Activated gamma-delta T cell treated with anti-CD3 and anti-CD28 coated beads, Interleukin-2, amount 50 U/mL, for 16 hours (primary cell): ENCODE measurements at places on chromosomes 1 and 21.

GRCh38 chr1:198986036-198986435 is 347.2 kb downstream of the PTPRC start:
- DNase-seq = no peak

DNA sequence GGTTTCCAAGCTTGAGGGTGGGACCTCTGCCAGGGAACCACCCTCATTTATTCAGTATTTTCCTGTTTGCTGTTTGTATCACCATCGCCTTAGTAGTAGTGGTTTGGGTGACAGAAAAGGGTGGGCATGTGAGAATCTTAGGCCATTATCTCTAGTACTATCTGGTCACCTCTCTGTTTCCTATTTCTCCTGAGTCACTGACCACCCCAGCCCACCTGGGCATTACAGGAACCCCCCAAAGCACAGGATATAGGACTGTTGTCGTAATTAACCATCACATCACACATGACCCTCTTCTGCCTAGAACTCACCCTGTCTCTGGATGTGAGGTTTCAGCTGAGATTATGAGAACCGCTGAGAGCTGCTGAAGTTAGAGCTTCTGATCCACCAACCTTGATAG is 60.4 kb downstream of the IL23R start:
- DNase-seq = peak; percentile 5

DNA sequence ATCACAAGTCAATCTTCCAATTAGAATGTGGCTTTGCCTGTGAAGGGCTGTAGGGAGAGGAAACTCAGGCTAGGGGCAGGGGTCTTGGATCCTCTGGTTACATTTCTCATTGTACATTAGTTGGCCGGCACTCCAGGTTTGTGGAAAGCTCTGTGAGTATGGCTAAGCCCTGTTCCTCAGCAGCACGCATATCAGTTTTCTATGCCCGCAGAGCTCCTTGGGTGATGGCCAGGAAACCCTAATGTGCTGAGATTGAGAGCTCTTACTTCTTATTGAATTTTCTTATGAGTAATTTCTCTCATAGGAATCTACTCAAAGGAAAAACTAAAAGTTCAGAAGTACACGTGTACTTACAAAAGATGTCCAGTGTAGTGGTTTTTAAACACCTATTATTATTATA is 30.7 kb upstream of the STMN1 start:
- no peak for DNase-seq

DNA sequence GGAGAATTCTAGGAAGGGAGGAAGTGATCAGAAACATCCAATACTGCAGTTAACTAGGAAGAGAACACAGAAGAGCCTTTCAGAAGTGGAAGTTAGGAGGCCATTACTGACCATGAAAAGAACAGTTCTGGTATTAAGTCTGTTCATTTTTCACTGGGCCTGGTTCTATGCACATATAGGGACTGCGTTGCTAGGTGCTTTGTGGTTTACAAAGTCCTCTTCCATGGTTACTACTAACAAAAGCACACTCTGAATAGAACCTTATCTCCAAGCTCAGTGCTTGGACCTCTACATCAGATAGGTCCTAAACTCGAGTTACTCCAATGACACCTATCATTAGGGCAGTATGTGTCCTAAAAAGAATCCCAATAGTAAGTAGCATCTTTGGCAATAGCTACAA is 75.4 kb downstream of the RPAP2 start:
- no peak for DNase-seq

DNA sequence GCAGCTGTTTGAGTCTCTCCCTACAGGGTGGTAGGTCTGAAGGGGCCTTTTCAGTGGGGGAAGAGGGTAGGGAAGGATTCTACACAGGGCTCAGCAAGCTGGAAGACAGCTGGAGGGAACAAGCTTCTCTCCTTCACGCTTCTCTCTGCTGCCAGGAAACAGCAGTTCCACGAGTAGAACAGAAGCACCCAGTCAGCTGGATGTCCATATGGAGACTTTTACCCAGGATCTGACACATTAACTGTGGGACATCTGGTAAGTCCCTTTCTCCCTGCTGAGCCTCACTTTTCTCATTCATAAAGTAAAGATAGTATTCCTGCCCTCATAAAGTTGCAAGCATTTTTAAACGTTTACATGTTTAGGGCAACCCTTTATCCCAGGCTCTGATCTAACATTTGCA is 280.3 kb downstream of the OMA1 start:
- DNase-seq = no peak

DNA sequence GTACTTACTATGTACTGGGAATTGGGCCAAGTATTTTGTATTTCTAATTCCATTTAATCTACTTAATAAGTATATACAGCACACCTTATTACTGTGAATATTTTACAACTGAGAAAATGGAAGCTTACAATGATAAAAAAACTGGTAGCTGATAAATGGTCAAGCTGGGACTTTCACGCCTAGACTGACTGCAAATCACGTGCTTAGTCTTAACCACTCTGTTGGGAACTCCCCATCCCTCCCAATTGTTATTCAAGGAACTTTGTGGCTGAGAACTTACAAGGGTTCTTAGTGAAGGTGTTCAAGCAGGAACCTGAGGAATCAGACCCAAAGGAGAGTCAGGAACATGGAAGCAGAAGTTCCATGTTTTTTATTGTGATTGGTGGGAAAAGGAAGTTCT is 26.9 kb downstream of the CD84 start:
- DNase-seq = no peak

DNA sequence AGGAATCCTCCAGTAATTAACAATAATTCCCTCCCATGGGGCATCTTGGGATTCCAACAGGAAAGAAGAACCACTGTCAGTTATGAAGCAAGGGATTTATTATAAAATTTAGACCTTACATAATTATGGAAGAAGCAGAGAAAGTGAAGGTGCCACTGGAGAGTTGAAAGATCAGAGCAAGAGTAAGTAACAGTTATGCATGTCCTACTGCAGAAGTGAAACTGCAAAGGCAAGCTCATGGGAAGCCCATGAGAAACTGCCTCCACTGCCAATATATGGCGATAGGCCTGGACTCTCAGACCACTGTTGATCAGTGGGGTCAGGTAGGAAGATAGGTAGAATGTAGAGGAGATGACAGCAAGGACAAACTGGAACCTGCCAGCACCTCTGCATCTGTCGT is 123.6 kb upstream of the ZNF648 start:
- DNase-seq = no peak

DNA sequence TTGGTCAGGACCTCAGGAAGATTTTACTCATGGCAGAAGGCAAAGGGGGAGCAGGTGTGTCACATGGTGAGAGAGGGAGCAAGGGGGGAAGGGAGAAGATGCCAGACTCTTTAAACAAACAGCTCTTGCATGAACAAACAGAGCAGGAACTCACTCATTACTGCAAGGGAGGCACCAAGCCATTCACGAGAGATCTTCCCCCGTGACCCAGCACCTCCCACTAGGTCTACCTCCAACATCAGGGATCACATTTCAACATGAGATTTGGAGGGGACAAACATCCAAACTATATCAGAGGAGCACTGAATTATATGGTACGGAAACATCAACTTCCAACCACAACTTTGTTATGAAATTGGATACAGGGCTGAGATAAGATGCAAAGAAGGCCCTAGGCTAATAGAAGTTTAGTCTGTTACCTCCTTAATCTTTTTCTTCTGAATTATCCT is 164.9 kb downstream of the ST6GALNAC3 start:
- no peak for DNase-seq

DNA sequence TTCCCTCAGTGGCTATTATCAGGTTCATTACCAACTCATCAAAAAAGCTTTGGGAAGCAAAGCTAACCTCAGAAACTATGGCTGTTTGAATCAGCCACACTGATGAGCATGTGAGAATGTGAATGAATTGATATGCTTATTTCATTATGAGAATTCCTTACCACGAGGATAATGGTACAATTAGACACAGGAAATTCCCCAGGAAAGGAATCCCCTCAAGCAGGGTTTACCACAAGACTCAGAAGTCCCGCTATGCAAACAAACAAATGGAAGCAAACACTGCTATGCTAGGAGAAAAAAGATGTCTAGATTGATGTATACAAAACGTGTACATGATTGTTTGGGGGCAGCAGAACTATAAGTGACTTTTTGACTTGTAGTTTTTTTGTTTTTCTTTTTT is 205.0 kb downstream of the HMCN1 start:
- no peak for DNase-seq

- no peak for DNase-seq
Measured at GRCh38 chr21:28867401-28867800, 125.3 kb downstream of the LTN1 start.

- no peak for DNase-seq
Measured at GRCh38 chr1:192153276-192153675, 5.0 kb upstream of the RGS18 start.

DNA sequence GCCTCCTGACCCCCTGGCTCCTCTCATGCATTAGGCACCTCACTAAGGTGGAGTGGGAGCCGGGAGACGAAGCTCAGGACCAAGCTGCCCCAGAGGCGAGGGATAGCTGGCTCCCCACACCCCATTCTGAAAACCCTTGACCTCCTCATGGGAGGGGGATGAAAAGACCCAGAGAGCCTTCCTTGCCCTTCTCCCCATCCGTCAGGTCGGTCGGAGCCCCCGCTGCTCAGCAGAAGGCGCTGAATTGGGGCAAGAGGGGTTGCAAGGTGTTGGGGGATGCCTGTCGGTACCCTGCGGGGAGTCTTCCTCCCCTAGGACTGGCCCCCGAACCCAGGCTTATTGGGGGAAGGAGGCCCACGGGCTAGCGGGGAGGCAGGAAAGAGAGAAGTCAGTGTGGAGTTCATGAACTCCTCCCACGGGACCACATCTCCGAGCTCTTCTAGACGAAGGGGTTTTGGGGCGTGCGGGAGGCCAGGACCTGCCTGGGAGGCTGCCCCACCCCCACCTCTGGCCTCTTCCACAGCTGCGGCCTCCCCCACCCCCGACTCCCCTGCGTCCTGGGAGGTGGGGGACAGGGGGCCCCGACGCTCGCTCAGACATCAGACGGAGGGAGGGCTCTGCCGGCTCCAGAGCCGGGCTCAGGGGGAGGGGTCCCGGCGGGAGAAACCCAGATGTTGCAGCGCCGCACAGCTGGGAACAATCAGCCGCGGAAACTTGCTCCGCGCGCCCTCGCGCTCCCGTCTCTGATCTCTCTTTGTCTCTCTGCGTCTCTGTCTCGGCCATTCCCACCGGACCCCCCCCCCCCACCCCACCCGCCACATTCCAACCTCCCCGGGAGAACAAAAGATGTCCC is 719 bp downstream of the MFAP2 start:
- no peak for DNase-seq

- DNase-seq = no peak
Measured at GRCh38 chr1:55575571-55576279, 360.6 kb upstream of the USP24 start.

GRCh38 chr1:178382372-178382771 is 114.4 kb downstream of the CLEC20A start:
- DNase-seq = no peak

DNA sequence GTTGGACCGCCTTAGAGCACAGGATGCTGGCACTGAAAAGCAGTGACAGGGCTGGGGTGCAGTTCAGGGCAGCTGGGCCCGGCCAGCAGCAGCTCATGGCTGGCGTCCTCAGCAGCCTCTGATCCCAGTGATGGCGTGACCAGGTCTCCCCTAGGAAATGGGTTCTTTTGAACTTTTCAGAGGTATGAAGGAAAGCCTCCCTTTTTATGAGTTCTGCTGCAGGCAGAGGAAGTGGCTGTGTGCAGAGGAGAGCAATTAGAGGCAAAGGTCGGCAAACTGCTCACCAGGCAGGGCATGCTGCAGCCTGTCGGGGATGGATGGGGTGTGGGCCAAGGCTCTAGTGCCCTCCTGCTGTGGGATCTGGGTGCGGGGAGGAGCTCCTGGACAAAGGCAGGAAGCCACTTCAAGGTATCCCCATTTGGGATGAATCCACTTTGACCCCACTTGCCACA is 45.6 kb upstream of the RAB4A start:
- no peak for DNase-seq

GRCh38 chr1:83794384-83794783 is 204.5 kb downstream of the TTLL7 start:
- DNase-seq = no peak

DNA sequence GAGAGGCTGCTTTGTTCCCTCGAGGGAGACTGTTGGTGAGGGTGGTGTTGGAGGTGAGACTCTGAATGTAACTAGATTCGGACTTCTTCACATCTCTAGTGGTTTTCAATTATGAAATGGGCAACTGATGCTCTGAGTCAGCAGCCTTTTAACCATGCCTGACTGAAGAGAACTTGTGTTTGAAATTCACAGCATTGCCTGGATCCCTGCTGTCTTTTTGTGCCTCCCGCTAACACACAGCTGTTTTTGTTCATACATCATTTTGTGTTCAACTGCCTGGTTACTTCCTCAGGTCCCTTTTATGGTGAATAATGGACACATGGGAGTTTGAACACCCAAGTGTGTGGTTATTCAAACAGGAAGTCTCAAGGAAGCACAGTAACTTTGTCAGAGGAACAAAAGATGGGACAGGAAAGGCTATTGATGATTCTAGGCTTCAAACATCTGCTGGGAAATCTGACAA is 16.8 kb downstream of the LAMC1 start:
- no peak for DNase-seq

GRCh38 chr1:231665726-231666125 is 39.1 kb downstream of the DISC1 start:
- no peak for DNase-seq

DNA sequence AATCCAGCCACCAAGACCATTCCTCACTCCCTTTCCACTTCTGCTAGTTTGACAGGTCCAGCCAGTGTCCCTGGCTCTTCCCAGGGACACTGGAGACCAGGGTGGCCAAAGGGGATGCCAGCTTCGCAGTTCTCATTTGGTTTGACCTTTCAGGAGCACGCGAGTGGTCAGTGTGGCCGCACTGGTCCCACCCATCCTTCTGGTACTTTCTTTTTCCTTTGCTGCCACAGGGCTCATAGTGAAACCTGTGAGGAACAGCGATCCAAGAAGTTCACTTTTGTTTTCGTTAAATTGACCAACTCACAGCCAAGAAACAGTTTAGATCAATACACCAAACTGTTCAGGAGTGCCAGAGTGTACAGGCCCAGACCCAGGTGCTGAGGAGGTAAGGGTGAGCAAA is 14.4 kb upstream of the EVA1B start:
- DNase-seq = no peak

GRCh38 chr1:186102547-186103148 is 272.4 kb downstream of the TPR start:
- DNase-seq = no peak

- no peak for DNase-seq
Measured at GRCh38 chr1:109190189-109190588, 23.5 kb upstream of the SARS1 start.

- no peak for DNase-seq
Measured at GRCh38 chr1:68175621-68176398, 56.5 kb downstream of the WLS start.

- no peak for DNase-seq
Measured at GRCh38 chr1:16076031-16076864, 2.8 kb upstream of the FAM131C start.
